Stimulated activated CD8-positive, alpha-beta memory T cell treated with anti-CD3 and anti-CD28 coated beads, Interleukin-4, amount 100 ng/mL, for 4 hours (primary cell): ENCODE measurements at places on chromosomes 2 and 18.

GRCh38 chr18:8348051-8348720 lies 261.1 kb upstream of the RAB12 start:
- DNase-seq: no peak

DNA sequence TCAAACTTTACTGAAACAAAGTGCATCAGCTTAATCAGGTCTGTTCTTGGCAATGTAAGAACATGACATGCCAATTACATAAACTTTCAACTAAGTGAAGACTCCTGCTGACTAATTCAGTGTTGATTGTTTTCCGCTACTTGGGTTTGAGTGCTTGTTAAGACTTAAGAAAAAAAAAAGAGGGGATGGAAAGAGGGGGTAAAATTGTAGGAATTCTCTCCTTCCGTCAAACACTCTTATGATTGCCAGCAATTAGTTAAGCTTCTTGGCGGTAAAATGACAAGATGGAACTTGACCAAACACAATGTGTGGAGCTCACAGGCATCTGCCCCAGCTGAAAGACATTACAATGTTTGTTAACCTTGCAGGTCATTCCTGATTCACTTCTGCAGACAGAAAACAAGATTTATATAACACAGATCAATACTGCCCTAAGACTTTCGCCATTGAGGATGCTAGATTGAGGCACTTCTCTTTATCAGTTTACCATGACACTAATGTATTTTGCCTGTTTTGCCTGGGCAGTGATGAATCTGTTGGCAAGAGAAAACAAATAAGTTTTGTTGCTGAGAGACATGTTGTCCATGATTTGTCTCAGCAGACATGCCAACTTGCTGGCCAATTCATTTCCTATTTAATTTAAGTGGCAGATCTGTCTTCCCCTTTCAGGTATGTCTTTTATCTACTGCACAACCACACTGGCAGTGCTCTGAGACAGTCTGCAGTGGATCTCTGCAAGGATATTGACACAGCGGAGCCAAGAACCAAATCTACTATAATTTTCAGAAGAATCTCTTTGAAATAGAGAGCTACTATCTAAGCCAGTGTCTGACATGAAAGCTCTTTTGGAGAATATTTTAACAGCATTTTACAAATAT lies 410.0 kb upstream of the KCNH7 start:
- no peak for DNase-seq

DNA sequence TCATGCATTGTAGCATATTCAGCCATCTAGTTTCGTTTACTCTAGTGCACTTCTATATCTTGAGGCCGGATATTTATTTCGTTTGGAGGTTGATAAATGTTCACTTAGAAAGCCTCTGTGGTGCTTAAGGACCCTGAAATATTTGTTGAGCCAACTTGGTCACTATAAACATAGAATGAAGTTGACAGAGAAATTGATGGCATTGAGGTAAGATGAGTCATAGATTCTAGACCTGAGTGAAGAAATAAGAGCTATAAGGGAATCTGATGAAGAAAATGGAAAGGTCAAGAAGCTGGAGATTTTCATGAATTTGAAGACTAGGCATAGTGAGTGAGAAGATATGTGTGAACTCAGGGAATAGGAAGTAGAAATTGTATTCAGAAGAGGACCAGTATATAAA lies 35.9 kb downstream of the EPC2 start:
- no peak for DNase-seq

DNA sequence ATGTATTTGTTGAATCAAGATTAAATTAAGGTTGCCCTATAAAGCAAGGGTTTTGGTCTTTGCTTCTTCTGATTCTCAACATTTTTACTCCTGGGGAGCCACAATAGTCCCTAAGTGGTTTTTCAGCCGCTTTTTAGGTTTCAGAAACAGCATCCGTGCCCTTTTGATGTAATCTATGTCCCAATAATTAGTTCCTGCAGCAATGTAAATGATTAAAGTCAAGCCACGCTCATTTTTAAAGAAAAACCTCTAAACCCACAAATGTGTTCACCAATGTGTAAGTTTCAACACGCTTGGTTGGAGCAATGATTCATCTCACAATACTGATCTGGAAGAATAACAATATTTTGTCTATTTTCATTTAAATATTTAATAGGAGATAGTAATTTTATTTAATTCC lies 5.6 kb downstream of the ARL4C start:
- DNase-seq: no peak
